ENCODE measurements at places on chromosomes 6 and 20.

GRCh38 chr6:35489995-35490791 lies 6.7 kb downstream of the TEAD3 start:
- DNase-seq, result no peak

GRCh38 chr6:118403036-118403435 lies 145.1 kb upstream of the PLN start:
- no peak for DNase-seq

- no peak for DNase-seq
These were observed 55.2 kb downstream of the ANKEF1 start for GRCh38 chr20:10089871-10090587.

DNA sequence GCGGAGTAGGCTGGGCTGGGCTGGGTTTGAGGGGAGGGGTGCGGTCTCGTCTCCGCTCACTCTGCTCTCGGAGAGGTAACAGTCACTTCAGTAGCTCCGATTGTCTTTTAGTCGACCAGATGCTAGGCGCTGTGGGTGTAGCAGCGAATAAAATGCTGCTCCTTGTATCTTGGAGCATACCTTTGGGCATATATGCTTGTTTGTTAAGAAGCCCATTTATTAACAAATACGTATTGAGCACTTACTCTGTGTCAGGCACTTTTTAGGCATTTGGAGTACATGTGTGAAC lies 545 bp downstream of the ACTR5 start:
- no peak for DNase-seq

- peak; percentile 83 for DNase-seq
These were observed 13.4 kb upstream of the CPNE5 start for GRCh38 chr6:36852481-36853147.

- DNase-seq, result no peak
These were observed 189.0 kb upstream of the SOX4 start for GRCh38 chr6:21404577-21404976.

DNA sequence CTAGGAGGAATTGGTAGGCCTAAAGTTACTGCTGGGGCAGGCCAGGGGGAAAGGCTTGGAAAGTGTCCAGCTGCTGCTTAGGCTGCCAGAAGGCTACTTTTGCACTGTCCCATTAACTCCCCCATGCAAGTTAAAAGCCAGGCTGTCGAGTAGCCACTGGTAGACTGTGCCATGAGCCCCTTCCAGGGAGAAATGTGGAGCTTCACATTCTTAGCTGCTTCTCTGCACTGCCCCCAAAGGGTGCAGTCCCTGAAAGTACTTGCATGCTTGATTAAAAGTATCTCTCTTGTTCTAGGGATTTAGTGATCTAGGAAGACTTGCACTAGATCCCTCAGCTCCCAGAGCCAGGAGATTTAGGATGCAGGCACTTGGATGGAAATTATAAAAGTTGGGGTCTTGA lies 57.3 kb downstream of the CDC5L start:
- no peak for DNase-seq

GRCh38 chr20:16517946-16518783 lies 55.1 kb downstream of the KIF16B start:
- peak; percentile 45 for DNase-seq

DNA sequence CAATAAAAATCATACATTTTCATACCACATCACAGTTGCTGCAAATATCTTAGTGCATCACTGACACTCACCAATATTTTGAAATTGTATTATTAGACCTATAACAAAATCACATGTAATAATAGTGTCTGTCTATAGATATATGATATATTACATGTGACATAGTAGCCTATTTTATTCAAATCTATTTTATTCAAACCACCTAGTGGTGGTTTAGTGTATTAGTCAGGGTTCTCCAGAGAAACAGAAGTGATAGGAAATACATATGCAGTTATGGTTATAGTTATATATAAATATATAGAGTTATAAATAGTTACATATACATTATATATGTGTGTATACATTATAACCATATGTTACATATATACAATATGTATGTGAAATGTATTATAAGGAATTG lies 366.5 kb upstream of the ARID1B start:
- DNase-seq, result no peak

GRCh38 chr6:160768101-160768500 lies 66.1 kb downstream of the PLG start:
- no peak for DNase-seq

DNA sequence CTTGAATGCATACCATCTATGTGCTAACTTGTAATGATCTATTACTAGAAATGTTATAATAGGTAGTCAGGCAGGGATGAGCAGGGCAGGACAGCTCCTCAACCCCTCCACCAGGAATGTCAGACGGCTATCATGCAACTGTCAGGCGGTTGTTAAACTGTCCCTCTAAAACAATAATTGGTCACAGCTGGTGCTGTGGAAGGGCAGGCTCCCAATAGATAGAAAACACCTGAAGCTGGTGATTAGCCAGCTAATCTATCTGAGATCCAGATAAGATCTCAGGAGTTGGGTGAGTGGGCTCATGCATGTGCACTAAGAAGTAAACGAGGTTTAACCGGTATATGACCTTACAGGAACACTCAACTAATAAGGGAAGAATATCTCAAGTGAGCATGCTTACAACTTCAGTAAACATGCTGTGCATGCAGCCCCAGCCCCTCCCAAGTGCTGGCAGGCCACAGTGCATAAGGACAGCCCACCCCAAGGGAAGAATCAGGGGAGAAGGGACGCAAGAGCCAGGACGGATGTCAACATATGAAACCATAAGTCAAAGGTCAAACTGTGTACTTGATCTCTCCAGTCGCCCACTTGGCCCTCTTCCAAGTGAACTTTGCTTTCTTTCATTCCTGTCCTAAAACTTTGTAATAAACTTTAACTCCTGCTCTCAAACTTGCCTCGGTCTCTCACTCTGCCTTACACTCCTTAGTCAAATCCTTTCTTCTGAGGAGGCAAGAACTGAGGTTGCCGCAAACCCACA lies 566.2 kb upstream of the NRSN1 start:
- no peak for DNase-seq

DNA sequence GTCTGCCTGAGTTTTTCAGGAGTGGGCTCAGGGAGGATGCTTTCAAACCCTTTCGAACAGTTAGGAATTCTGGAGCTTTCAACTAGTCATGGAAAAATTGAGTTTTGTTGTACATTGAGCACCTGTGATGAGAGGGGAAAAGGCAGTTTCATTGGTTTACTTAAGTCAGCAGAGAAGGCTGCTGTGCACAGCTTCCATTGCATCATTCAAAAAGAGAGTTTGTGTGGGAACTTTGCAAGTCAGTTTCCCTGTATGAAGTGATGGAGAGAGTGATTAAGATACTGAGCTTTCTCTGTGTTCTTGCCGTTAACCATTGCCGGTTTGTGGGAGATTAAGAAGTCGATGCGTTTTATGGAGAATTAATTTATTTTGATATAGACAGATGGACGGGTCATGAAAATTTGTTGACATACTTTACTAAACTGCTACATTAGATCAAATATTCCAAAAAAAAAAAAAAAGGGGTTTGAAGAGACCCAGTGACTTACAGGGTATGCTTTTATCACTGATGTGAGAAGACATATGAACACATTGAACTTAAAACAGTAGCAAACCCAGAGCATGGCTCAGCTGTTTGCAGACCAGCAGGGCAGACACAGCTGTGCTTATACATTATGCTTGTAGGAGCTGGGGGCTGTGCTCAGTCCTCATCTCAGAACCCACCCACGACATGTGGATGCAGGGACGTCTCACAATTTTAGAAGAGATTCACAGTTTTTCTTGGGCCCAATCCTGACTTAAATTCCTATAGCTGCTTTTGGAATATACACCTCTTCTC lies 234.1 kb downstream of the SOX4 start:
- DNase-seq, result no peak

DNA sequence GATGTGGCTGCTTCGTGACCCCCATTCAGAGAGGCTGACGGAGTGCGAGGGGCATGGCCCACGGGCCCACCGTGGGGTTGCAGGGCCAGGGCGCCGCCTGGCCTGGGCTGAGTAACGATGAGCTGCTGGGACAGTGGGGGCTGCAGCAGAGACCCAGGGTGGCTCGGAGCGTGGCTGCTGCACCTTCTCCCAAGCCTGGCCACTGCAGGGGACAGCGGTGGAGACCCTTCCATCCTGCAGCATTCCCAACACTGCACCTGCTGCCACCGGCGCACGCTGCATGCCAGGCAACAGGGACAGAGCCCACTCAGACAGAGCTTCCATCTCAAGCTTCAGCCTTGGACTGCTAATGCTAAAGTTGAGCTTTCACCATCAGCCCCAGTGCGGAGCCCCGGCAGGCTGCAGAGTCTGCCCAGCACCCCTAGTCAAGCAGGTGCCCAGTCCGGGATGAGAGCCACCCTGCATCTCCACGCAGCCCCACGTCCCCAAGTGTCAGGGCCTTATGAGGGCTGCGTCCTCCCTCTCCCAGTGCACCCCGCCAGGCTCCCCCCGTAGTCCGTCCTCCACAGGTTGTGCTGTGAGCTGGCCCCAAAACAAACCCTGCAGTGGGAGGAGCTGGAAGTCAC lies 89.4 kb upstream of the AFDN start:
- no peak for DNase-seq

Measured in brain microvascular endothelial cell (primary cell).